Nephron progenitor cell (in vitro differentiated cells): ENCODE measurements at places on chromosomes 4 and X.

DNA sequence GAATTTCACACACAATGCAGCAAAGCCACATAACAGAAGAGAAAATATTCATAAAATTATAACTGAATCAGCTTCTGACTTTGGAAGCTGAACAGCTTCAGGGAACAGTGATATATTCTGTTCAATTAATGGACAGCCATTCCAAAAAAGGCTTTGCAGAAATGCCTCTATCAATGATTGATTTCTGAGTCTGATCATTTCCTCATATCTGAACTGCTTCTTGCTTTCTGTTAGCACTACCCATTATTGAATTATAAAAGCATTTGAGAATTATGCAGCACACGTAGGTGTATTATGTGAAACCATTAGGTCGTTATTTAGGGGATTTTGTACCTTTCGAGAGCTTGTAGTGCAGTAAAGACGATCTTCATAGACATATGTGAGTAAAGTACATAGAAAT, 159.6 kb downstream of the STIM2 start:
- DNase-seq: no peak

DNA sequence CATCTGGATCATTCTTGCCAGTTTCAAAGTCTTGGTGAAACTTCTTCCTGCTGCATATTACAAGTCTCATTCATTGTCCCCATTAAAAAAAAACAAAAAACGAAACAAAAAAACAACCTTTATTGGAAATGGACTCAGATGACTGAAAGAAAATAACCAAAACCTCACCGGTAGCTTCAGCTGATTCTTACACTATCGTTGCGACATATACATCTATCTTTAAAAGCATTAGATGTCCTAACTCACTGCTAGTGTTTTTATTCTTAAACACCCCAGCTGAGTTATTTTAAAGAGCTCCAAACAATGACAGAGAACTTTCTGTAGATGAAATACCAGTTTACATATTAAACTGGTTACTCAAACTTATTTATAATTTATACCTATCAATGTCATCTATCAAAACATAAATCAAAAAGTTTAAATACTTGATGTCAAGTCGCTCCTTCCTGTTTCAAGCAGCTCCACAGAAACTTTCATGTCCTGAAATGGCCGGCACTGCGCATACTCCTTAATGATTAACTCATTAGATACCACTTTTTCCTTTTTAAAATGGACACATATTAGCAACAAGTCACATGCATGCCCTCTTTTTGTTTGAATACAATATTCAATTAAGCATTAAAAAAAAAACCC, 87.2 kb downstream of the HPRT1 start:
- no peak for DNase-seq

- DNase-seq: no peak
Observed at GRCh38 chr4:83605744-83606172, 69.8 kb downstream of the GPAT3 start.

DNA sequence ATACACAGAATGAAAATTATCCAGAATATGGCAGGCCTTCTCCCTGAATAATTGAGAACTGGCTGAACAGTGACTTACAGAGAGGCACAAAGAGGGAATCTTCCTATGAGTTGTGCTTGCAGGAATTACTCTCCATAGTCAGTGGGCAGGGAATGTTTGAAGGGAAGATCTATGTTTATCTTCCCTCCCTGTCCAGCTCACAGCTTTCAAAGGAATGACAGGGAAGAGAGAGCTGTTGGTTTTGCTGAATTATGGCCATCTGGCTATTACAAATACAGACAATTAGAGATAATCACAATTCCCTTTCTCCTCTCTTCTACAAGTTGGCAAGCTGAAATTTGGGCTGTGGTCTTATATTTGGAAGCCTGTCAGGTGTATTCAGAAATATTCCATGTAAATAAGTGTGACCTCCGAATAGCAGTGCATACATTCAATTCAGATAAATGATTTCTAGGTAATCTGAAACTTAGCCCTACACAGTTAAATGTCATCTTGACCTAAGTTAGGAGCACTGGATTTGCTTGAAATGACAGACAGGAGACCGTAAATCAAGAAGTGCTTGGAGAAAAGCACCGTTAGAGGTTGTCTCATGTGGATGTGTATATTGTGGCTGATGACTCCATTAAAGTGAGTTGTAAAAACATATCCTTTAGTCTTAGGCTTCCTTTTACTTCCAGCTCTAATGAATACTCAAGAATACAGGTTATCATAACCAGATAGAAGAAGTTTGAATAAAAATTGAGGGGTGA, 136.8 kb downstream of the C4orf33 start:
- DNase-seq: no peak

DNA sequence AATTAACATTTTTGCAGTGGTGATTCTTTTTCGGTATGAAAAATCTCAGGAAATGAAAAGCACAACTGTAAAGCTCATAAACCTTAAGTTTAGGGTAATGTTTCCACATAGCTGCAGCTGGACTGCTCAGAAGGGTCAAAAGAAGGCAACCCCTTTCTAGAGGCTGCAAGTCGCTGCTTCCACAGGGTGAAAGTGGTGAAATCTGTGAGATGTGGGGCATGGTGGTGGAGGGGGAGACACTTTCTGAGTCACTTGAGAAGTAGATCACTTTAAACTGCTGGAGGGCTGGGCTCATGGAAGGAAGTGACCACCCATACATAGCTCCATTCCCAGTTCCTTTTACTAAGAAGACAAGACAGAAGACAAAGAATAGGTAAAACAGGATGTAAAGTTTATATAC, 8.7 kb downstream of the SFRP2 start:
- no peak for DNase-seq

GRCh38 chr4:88040707-88041106, 33.3 kb downstream of the PKD2 start:
- no peak for DNase-seq

DNA sequence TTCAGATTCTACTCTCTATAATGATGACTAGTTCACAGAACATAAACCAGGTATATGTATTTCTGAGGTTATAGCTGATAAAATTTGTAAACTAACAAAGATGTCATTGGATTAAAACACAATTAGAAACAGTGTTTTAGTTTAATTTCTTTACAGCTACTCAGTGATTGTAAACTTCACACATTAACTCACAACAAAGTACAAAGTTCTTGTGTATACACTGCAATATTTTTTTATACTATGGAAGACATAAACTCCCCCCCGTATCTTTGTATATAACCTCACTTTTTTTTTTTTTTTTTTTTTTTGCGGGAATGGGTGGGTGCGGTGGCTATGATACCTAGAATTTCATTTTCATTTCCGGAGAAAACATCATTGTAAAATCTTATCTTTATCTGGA, 1043.2 kb downstream of the PCDH18 start:
- no peak for DNase-seq

DNA sequence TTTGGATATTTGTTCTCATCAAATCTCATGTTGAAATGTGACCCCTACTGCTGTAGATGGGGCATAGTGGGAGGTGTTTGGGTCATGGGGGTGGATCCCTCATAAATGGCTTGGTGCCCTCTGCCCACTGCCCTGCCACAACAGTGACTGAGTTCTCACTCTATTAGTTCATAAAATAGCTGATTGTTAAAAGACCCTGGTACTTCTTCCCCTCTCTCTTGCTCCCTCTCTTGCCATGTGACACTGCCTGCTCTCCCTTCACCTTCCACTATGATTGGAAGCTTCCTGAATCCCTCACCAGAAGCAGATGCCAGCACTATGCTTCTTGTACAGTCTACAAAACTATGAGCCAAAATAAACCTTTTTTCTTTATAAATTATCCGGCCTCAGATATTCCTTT, 182.2 kb downstream of the CAMK2D start:
- no peak for DNase-seq

GRCh38 chrX:65925005-65925404, 114.9 kb downstream of the VSIG4 start:
- DNase-seq: no peak

GRCh38 chr4:40289366-40290188, 45.6 kb upstream of the CHRNA9 start:
- no peak for DNase-seq

- no peak for DNase-seq
Observed at GRCh38 chr4:44580231-44580630, 71.2 kb downstream of the YIPF7 start.

DNA sequence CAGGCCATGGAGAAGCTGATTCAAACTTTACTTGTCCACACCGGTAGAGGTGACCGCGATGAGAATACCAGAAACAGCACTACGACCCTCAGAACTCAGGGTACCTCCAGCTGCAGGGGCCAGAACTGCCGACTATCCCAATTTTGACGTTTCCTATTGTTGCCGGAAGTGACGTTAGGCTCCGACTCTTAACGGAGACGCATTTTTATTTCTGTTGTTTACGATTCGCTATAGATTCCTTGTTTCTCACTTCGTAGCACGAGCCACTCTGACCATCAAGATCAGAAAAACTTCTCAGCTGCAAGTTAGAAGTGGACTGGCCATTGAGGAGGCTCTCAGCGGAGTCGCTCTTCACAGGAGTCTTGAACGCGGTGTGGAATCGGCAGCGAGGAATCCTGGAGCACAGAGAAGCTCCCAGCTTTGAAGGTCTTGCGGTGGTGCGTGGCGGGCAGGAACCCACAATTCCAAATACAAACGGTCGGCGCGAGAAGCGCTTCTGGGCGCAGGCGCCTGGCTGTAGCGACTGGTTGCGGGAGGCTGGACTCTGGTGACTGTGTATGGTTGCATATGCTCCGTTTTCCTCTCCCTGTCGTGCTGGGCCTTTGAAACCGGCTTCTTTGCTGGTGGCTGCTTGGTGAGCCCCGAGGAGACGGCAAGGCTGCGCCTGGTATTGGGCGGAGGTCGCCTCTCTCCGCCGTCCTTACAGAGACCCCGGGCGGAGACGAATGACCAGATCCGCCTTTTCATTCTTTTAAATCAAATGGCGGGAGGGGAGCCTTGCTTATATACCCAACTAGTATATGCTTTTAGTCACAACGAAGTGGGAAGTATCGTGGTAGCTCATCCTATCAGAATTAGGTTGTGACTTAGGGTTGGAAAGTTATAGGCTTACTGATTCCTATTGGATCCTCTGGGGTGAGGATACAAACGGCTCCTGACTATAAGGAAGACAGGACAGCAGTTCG, at the start of the genes CEP44 and FBXO8:
Gene CEP44 (plus strand): TSS at position 405 of the 965 bp plus-strand sequence. CDS start 15,211 bp downstream, outside the sequence.
Gene FBXO8 (minus strand): TSS at position 161 of the 965 bp plus-strand sequence. CDS start 20,575 bp downstream, outside the sequence.
- peak; percentile 69 for DNase-seq

DNA sequence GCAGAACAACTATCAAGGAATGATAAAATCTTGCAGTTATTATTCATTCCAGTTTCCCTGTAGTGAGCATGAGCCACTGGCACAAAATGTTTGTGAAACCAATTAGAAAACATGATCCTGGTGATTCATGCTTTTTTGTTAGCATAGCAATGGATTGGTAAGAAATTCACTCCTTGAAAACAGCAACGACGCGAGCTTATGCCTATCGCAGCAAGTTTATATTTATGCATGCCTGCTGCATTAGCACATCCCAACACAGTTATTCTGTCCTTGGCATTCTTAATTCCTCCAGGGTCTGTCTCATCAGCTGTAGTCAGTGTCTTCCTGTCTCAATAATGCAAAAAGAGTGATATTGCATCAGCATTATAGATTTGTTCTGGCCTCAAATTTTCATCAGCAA, 975.9 kb downstream of the STIM2 start:
- no peak for DNase-seq

DNA sequence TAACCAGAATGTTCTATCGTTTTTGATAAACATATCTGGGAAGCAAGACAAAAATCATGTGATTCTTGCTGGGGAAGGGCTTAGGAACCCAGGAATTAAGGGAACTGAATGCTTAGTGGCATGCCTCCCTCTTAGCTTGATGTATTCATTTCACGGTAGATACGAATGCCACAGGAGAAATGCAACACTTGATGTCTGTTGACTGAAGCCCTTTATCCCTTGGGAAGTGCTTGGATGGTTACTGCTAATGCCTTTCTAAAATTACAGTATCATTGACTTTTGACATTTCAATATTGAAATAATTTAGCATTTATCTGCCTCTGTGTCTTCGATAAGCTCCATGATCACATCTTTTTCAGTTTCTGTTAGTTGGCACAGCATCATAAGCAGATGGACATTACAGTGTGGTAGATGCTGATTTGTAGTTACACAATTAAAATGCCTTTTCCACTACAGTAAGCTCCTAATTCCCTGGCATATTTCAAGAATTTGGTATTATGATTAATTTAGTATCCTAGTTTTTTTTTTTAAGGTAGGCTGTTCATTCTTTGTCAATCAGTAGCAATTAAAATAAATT, 226.7 kb downstream of the ARHGAP10 start:
- DNase-seq: no peak

DNA sequence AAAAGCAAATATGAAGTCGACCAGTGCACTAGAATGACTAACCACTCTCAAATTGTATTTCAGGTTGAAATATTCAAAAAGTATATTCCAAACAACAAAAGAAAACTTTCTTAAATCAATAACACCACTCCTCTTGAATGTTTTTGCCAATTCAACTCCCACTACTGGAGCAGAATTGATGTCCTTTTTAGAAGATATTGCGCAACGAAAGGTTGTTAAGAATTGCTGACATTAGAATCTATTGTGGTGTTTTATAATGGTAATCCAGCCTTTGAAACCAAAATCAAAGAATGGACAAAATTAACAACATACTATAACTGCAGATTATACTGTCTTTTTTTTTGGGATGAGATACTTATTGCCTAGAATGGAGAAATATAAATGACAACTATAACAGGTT, 331.3 kb downstream of the GRXCR1 start:
- DNase-seq: no peak

DNA sequence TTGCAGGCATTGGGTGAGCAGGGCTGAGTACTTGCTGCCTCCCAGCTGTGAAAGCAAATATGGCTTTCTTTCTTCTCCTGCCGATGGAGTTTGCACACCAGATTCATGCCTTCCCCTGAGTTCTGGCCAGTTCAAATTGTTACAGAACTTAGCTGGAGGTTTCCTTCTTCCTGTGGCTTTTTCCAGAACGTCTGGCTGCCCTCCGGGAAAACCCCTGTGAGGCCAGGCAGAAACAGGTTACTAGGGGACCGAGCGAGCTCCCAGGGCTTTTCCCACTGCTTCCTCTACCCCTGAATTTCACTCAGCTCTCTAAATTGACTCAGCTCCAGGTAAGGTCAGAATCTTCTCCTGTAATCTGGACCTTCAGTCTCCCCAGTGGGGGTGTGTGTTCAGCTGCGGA, 482.4 kb downstream of the C4orf33 start:
- no peak for DNase-seq

- DNase-seq: no peak
Observed at GRCh38 chr4:150001815-150002214, 76.4 kb upstream of the DCLK2 start.

GRCh38 chr4:3637326-3638016, 105.2 kb upstream of the LRPAP1 start:
- DNase-seq: no peak

DNA sequence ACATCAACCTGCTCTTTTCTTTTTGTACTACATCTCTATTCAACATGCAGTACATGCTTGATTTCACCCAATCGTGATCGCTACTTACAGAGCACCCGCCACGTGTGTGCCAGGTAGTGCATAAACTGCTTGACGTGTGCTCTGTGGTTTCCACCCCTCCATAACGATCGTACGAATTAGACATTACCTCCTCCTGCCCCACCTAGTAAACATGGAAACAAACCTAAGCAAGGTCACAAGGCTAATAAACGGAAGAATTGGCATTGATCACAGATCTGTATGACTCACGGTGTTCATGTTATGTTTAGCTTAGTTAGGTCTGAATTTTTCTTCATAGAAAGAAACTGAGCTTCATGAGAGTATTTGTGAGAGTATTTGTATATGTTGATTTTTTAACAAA, 64.1 kb downstream of the STX18 start:
- DNase-seq: no peak

GRCh38 chrX:38095971-38096529, 89.7 kb downstream of the SYTL5 start:
- DNase-seq: no peak

- no peak for DNase-seq
Observed at GRCh38 chrX:133609166-133609565, 193.9 kb upstream of the GPC4 start.
